ENCODE measurements at places on chromosomes 6 and 20.

DNA sequence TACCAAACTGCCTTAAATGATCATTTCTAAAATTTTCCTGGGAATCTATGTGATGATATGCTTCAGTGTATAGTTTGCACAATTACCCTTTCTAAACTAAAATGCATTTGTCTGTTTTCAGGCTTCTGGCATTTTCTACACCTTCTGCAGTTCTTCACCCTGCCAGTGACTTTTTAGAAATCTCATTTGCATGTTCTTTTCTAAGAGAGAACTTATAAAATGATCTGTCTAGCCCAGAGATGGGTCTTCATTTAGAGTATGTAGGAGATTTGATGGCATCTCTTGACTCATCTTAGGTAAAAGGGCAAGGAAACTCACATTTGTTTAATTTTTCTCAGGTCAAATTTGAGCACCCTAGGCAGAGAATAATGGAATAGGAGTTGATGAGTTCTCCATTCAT, 17.8 kb downstream of the NCOA7 start:
- DNase-seq = no peak

- no peak for DNase-seq
Observed at GRCh38 chr6:28082939-28083338, 2.6 kb downstream of the ZNF165 start.

GRCh38 chr20:34824452-34824805, 1.0 kb downstream of the NCOA6 start:
- peak; percentile 91 for DNase-seq

DNA sequence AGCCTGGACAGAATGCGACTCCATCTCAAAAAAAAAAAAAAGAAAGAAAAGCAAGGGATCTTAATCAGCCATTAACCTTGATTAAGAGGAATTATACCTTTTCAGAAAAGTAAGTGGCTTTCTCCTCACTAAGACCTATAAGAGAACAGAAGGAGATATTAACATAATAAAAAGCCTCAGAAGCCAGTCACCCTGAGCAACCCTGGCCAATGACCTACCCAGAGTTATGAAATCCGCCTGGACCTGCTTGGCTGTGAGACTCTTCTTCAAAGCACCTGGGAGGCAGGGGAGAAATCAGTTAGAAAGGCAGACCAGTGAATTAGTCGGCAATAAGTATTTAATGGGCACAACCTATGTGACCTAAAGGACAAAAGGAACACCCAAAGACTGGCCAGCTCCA, 32.7 kb upstream of the C20orf203 start:
- no peak for DNase-seq

DNA sequence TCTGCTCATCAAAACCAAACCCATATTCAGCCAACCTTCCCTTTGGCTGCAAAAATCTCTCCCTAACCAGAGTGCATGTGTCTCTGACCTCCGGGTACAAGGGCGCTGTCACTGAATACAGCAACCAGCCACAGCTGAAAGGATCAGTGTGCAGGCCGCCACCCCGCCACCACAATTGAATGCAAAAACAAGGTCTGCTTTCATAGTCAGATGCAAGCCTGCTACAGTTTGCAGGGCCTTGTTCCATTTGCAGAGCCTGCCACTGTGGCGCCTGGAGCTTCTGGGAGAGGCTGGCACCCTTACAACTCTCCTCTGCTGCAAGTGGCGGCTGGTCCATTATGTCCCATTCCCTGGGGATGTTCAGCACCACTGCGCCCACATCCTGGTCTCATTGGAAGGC, 23.5 kb downstream of the MDGA1 start:
- no peak for DNase-seq

- DNase-seq = peak; percentile 65
Observed at GRCh38 chr6:122530440-122531046, 58.9 kb upstream of the SERINC1 start.

GRCh38 chr20:18609741-18610140, 21.9 kb downstream of the DTD1 start:
- DNase-seq = no peak

GRCh38 chr20:48120120-48120519, 334.8 kb upstream of the SULF2 start:
- DNase-seq = no peak

DNA sequence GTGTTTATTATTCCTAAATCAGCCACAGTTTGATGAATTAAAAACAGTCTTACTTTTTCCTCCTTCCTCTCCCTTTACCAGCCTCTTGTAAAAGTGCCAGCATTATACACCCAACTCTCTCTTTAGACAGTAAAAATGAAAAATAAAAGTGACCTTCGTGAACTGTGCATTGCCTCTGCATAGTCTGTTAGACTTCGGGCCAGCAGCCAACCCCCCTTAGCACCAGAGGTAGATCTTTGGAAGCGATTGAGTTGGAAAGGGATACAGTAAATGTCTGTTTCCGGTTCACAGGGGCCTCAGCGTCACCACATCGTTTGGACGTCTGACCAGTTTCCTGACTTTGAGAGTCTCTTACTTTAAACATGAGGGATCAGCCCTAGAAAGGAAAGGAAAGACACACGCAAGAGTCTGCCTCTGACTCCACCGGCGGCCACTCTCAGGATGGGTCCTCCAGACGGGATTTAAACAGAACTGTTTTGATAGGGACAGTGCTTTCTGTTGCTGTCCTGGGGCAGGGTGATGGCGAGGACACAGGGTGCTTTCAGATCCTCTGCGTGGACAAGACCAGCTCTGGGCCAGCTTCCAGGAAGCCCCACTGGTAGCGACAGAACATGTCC, 206.6 kb upstream of the PREP start:
- no peak for DNase-seq

GRCh38 chr6:11492464-11493290, 44.9 kb upstream of the TMEM170B start:
- DNase-seq = no peak

DNA sequence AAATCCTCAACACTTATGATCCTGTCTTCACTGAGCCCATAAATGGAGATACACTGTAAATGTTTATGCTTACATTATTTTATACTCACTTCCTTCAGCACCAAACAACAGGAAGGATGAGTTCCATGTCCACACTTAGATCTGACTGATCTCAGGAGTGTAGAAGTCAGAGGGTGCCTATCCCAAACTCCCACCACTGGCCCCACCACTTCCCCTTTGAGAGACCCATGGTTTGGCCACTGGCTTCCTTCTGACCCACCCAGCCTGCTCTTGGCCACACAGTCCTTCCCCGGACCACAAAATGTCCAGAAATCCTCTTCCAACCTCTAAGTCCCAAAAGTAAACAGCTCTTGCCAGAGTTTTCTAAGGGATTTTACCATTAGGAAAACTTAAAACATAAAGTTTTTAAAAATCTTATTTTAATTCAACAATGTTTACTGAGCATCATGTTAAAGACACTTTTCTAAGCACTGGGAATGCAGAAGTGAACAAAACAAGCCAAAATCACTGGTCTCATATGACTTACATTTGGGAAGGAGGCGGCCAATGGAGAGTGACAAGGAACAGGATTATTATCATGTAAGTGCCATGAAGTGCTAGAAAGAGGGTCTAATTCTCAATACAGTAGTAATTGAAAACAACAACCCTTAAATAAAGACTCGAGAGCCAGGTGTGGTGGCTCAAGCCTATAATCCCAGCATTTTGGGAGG, 103.8 kb downstream of the NRSN1 start:
- DNase-seq = no peak

- no peak for DNase-seq
Observed at GRCh38 chr6:93350774-93351173, 68.6 kb downstream of the EPHA7 start.

DNA sequence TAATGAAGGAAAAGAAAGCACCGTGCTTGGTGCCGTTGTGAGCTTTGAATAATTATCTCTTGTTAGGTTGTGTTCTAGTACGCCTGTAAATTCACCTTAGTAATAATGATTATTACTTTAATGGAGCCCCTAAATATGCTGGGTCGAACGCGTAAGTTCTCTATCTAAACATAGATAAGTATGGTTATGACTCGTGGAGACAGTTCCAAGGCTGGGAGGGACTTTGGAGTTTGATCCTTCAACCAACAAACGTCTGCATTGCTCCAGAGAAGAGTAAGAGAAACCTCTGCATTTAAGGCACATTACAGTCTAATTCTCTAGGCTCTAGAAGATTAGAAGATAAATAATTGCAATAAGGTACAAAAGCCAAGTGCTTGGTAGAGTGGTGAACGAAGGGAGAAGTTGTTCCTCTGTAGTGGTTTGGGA, 514 bp downstream of the ACOT13 start:
- DNase-seq = no peak

DNA sequence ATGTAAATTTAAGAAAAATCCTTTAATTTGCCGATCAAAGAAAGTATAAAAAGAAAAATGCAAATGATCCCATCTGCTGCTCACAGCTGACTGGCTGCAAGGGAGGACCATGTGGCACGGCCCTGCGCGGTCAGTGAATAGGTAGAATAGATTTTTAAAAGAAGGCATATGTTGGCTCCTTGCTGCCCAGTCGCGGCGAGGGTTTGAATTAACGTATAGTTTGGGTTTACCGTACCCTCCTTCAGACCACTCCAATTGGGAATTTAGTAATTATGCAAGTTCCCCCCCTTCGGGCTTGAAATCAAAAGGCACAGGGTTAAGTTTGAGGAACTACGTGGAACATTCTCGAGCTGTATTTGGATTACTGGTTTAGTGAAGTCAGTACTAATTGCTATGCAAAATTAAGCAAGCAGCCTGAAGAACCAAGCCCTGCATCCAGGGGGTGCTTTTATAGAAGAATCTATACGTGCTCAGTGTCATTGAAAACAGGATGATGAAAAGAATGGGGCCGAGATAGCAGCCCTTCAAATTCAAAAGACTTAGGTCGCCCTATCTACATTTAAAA, 1.1 kb upstream of the BEND3 start:
- DNase-seq = no peak

GRCh38 chr6:144339859-144340452, 54.8 kb downstream of the UTRN start:
- no peak for DNase-seq

- DNase-seq = no peak
Observed at GRCh38 chr6:47094241-47094925, 52.3 kb upstream of the ADGRF1 start.

DNA sequence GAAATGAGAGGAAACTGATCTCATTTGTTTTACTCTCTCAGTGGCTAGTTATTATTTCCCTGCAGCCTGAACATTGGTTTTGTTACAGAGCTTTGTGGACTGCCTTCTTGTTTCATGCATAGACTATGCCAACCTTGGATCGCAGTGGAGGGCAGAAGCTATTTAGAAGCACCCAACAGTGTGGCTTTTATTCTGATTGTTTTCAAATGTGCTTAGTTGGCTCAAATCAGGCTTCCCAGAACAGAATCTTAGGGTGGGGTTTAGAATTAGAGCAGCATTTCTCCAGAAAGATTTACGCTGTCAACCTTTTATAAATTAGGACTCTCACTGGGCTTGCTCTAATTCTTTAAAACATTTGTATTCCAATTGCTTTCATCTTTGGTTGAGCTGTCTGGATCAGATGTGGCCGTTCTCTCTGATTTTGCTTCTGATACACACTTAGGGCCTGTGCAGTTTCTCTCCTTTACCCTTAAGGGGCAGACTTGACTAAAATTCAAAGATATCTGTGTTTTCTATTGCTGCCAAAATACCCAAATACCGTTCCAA, 210.3 kb downstream of the BCKDHB start:
- no peak for DNase-seq

GRCh38 chr6:147510929-147511590, 2.6 kb downstream of the SAMD5 start:
- DNase-seq = no peak

DNA sequence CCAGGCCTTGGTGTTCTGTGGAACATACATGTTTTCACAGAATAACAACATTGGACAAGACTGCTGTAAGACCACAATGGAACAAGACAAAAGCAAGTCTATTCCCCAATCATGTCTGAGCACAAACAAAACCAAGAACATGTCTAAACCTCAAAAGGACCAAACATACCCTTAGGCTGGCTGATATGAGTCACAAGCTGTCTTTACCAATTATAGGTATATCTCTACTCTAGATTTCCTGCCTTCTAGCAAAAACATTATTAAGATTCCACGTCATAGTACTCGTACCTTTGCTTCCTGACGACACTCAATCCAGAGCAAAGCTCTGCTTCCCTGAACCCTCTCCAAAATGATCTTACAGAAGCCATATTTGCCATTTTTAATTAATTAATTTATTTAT, 15.4 kb upstream of the L3MBTL1 start:
- no peak for DNase-seq

- DNase-seq = no peak
Observed at GRCh38 chr20:59268870-59269269, 31.5 kb upstream of the EDN3 start.

DNA sequence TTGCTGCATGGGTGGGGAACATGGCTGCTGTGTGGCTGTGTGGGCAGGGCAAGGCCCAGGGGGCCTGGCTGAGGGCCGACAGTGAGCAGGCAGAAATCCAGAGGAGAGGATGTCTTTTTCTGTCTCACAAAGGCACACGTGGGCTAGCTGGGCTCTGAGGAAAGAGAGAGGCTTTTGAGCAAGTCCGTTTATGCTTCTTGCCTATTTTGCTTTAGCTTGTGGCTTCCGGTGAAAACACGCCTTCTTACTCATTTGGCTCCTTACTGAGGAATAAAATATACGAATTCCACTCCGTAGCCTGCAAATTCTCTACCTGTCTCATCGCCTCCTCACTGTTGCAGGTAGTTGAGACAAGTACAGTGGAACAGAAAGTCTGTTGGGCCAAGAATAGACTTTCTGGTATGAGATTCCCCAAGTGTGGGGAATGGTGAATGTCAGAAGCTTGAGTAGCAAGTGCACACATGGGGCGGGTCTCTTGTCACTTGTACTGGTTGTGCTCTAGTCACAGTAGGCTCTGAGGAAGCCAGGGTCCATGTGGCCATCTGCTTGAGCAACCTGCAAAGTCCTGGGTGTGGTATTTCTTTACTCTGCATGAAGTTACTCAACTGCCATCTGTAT, 28.4 kb downstream of the WRNIP1 start:
- DNase-seq = no peak

Data from SW 1271 (cell line).